Chondrocyte (in vitro differentiated cells): ENCODE measurements at places on chromosomes 7 and 10. TPM values are rescaled to one million over a fixed set of nuclear protein-coding genes. Genes with fewer than 3 reads are reported as not detected.
A peak's percentile ranks its signal among the peaks of the same experiment; 100 is the strongest.

DNA sequence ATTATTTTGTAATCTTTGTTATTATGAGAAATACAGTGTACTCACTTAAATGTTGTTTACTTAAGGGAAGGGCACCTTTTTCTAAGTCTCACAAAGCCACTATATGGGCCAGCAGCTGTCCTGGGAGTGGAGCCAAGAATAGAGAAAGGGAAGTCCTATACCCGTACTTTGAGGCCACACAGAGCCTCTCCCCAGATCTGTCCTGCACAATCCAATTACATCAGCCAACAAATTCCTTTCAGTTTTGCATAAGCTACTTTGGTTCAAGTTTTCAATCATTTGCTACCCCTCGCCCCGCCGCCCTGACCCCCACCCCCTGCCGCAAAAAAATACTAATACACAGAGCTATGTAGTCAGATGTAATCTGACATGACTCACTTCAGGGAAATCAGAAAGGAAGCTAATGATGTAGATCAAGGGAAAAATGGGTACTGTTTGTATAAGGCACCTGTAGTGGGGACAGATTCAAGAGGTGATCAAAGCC, 297.4 kb upstream of the NEBL start:
- H3K4me1 ChIP-seq, result peaks cover 14% of the 10 kb centered on the region
- no peak overlapping the region for H3K4me3 ChIP-seq
- peak overlapping the region; percentile 50 for H3K27ac ChIP-seq
- no peak for DNase-seq
- H3K36me3 ChIP-seq, result peaks cover 5% of the 10 kb centered on the region

DNA sequence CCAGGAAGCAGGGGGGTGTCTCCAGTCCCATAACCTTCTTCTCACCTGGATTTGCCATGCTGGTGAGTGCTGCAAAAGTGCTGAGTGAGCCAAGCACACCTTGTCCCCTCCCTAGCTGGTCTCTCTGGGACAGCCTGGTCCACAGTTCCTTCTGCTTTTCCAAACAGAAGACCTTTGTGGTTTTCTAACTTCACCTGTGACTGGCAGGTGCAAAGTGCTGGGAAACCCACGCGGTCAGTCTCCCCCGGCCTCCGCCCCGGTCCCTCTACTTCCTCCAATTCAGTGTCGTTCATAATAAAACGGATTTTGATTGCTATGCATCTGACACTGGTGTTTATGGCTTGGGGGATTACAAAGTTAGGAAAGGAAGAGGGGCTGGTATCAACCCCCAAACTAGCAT, 37.1 kb downstream of the RBAK start:
- H3K4me3 ChIP-seq, result no peak overlapping the region
- H3K36me3 ChIP-seq, result no peaks in the 10 kb centered on the region
- no peak for DNase-seq
- peaks cover 26% of the 10 kb centered on the region for H3K27me3 ChIP-seq
- no peak overlapping the region for H3K27ac ChIP-seq

PTPN20 gene
- not detected in 3 replicates for total RNA-seq

OPALIN gene
- total RNA-seq, result not detected in 3 replicates

GRCh38 chr10:84542522-84543490, 214.4 kb downstream of the CCSER2 start:
- no peak for DNase-seq
- H3K27ac ChIP-seq, result no peak overlapping the region
- peaks cover 21% of the 10 kb centered on the region for H3K4me1 ChIP-seq
- H3K4me3 ChIP-seq, result no peak overlapping the region
- H3K36me3 ChIP-seq, result no peaks in the 10 kb centered on the region
- peaks cover 3% of the 10 kb centered on the region for H3K27me3 ChIP-seq

DNA sequence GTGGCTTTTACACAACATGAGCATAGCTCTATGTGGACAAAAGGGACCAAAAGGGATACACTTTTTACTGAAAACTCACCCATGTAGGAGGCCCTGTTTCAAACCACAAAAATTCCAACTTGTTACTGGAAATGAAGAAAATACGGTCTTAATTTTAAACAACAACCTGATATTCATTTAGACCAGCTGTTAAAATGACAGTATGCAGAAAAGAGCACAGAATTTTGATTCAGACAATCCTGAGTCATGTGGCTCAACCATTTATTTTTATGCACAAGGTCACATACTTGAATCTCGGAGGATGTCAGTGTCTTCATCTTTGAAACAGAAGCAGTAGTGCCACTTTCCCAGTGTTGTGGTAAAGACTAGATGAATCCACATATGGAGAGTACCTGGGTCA, 426.5 kb upstream of the NFE2L3 start:
- no peaks in the 10 kb centered on the region for H3K27me3 ChIP-seq
- H3K4me3 ChIP-seq, result no peak overlapping the region
- peaks cover 48% of the 10 kb centered on the region for H3K4me1 ChIP-seq
- peak overlapping the region; percentile 72 for H3K27ac ChIP-seq
- peaks cover 2% of the 10 kb centered on the region for H3K36me3 ChIP-seq

RHOBTB1 gene
- 18.6 to 19.2 TPM (median 19.0 TPM) in 3 replicates for total RNA-seq

CPN1 gene
- total RNA-seq, result not detected in 3 replicates

AKAP9 gene
- total RNA-seq, result 32.1 to 54.6 TPM (median 35.1 TPM) in 3 replicates

DNA sequence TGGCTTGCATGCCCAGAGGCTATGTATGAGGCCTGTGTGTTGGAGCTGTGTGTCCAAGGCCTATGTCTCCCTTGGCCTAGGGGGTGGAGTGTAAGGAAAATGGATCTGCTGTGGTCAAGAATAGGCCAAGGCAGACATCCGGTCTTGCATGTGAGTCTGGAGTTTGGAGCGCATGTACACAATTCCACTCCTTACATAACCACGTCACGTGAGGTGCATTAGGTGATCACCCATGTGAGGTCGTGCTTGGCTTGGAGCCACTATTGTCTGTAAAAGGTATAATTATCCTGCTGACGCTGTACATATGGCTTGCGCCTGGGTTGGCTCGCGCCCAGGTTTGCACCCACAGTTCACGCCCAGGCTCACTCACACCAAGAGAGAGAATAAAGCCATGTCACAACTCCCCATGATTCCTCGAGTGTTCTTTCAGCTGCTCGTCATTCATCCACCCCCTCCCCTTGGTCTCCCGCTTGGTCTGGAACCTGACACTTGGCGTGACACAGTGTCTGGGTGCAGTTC, 105.5 kb downstream of the BICC1 start:
- no peaks in the 10 kb centered on the region for H3K27me3 ChIP-seq
- peaks cover 39% of the 10 kb centered on the region for H3K4me1 ChIP-seq
- no peak overlapping the region for H3K4me3 ChIP-seq
- no peak for DNase-seq

- no peak overlapping the region for H3K4me3 ChIP-seq
- peaks cover 34% of the 10 kb centered on the region for H3K36me3 ChIP-seq
- no peak overlapping the region for H3K27ac ChIP-seq
- H3K27me3 ChIP-seq, result no peaks in the 10 kb centered on the region
- DNase-seq, result no peak
Measured at GRCh38 chr7:50607524-50608125, 42.4 kb upstream of the DDC start.
